Sigmoid colon (tissue), 7 donors: ENCODE measurements at places on chromosomes 3 and 15. TPM values are rescaled to one million over a fixed set of nuclear protein-coding genes. Genes with fewer than 3 reads are reported as not detected.
A peak's percentile ranks its signal among the peaks of the same experiment; 100 is the strongest.

TICRR gene
- polyA plus RNA-seq = 3.5 TPM

KNG1 gene
- polyA plus RNA-seq = 0.35 TPM

C3orf33 gene
- 0.92 TPM for polyA plus RNA-seq

MEGF11 gene
- polyA plus RNA-seq = not detected

- H3K4me3 ChIP-seq = no peak overlapping the region
- H3K27ac ChIP-seq = no peak overlapping the region
- H3K36me3 ChIP-seq = no peaks in the 10 kb centered on the region
- H3K4me1 ChIP-seq = no peaks in the 10 kb centered on the region
These were observed 266.9 kb downstream of the KCNMB2 start for GRCh38 chr3:178802993-178803693.

GRCh38 chr3:13005301-13005700 is 67.9 kb downstream of the IQSEC1 start:
- no peaks in the 10 kb centered on the region for H3K36me3 ChIP-seq
- peak; percentile 60 for DNase-seq
- no peaks in the 10 kb centered on the region for H3K4me1 ChIP-seq
- H3K4me3 ChIP-seq = no peak overlapping the region
- H3K27me3 ChIP-seq = no peaks in the 10 kb centered on the region

DNA sequence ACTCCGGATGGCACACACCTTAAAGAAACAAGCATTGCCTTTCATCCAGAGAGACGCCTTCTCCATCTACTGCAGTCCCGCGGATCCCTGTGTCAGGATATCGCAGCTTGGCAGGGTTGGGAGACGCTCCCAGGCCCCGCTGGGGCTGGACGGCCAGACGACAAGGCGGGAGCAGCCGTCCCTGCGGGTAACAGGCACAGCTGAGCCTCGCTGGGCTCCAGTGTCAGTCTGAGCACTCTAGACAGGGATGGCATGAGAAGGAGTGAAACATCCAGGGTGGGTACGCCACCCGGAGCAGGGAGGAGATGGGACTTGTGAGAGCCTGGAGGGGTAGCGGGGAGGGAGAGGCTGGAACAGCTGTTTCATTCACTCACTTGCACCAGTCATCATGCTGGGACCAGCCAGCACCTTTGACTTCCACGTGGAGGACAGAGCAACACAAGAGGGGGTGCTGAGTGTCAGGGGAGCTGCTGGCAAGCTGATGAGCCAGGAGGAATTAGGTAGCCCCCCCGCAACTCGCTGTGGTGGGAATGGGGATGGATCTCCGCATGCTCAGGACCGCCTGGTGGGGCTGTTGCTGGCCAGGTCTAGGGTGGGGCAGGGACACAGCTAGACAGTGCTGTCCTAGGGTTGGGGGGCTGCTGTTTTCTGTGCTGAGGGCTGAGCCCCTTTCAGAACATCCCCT is 31.6 kb upstream of the SNRPA1 start:
- no peak overlapping the region for H3K4me3 ChIP-seq
- H3K27me3 ChIP-seq = no peaks in the 10 kb centered on the region
- H3K4me1 ChIP-seq = no peaks in the 10 kb centered on the region
- H3K27ac ChIP-seq = no peak overlapping the region
- no peak for DNase-seq

DNA sequence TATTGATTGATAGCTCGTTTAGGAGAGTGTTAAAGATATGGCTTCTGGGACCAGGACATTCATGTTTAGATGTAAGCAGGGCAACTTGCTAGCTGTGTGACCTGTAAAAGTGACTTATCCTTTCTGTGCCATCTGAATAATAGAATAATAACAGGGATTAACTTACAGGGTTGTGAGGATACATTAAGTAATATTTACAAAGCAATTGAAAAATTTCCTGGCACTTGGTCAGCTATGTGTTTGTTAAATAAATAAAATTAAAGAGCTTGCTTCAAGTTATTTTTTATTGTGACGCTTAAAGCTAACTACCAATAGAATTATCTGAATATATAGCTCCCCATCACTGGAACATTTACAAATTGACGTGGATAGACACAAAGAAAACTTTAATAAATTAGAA is 287.9 kb upstream of the CDIN1 start:
- no peaks in the 10 kb centered on the region for H3K36me3 ChIP-seq
- no peak overlapping the region for H3K4me3 ChIP-seq
- no peaks in the 10 kb centered on the region for H3K4me1 ChIP-seq
- H3K27me3 ChIP-seq = no peaks in the 10 kb centered on the region
- H3K27ac ChIP-seq = no peak overlapping the region
- DNase-seq = no peak

DNA sequence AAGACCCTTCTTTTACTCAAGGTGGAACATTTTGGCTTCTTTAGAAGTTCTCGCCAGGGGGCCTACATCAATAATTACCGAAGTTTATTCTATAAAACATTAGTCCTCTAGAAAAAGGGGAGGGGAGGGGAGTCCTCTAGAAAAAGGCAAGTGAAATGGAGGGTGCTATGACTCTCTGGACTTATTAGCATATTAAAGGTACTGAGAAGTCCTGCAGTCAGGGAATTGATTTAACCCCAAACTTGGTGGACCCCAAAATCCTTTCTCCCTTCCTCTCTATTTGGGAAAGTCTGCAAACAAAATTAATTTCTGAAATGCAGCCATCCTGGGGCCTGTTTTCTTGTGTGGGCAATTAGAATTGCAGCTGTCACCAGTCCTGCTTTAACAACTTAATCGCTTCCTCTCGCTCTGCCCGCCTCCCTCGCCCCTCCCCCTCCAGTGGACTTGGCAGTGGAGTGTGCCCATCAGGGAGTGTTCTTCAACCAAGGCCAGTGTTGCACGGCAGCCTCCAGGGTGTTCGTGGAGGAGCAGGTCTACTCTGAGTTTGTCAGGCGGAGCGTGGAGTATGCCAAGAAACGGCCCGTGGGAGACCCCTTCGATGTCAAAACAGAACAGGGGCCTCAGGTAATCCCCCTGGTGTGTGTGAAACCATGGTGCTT is 18.9 kb upstream of the LRRK1 start:
- H3K4me1 ChIP-seq = peaks cover 23% of the 10 kb centered on the region
- DNase-seq = no peak
- peak overlapping the region; percentile 84 for H3K27ac ChIP-seq
- no peak overlapping the region for H3K4me3 ChIP-seq
- H3K27me3 ChIP-seq = no peaks in the 10 kb centered on the region
